ENCODE measurements at places on chromosomes 13 and 19.

DNA sequence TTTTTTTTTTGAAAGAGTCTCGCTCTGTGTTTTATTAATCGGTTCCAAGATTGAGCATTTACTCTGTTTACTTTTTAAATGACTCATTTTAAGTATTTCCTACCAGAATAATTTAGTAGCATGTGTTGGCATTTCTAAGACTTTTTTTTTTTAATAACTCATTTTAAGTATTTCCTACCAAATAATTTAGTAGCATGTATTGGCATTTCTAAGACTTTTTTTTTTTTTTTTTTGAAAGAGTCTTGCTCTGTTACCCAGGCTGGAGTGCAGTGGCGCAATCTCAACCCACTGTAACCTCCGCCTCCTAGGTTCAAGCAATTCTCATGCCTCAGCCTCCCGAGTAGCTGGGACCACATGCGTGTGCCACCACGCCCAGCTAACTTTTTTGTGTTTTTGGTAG, 13.1 kb downstream of the SETDB2 start:
- no peak for DNase-seq

GRCh38 chr13:97346561-97347254, 87.3 kb upstream of the RAP2A start:
- no peak for DNase-seq

DNA sequence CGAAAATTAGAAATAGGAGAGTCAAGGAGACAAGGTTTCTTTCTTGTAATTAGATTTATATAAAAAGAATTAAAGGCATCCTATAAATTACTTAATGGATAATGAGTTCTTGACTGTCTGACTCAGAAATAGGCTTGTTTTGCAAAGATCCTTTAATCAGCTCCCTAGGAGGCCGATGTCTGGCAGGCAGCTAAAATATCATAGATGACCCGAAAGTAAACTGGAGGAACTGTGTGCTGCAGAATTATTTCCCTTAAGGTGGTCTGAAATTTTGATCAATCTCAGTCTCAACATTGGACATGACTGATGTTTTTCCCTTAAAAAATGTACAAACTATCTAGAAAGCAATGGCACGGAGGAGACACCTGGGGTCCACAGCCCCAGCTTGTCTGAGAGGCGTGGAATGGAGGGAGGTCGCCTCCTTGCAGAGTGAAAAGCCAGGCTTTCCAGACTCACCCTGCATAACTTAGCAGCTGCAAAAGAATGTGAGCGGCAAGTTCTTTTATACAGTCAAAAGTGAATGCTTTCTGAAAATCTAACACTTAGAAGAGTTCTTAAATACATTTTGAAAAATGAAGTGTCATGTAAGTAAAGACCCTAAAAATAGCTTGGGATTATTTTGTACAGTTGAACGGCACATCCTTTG, 44.8 kb downstream of the MBNL2 start:
- DNase-seq: no peak

DNA sequence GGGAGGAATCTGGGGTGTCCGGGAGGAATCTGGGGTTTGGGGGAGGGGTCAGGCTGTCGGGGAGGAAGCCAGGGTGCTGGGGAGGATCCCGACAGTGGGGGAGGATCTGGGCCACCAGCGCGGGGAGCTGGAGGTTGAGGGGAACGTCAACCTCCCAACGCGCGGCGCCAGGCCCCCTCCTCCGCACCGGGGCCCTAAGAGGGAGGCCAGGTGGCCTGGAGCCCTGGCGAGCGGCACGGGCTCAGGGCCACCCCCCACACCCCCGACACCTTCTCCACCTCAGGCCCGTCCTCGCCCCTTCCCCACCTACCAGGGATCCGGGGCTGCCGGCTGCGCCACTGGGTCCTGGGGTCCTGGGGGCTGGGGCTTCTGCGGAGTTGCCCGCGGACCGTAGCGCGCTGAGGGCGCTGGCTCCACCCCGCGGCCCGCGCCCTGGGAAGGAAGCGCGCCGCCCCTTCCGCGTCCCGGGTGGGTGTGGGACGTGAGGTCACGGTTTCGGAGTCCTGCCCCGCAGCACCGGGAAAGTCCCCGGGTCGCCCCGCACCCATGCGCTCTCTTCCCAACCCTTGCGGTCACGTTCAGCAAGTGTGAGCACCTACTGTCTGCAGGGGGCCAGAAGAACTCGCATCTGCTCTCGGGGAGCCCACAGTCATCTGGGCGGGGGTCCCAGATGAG, at the start of gene TICAM1:
TICAM1 (minus strand) TSS at position 409 of the 675 bp plus-strand sequence. CDS start 13,335 bp downstream, outside the sequence.
- no peak for DNase-seq

DNA sequence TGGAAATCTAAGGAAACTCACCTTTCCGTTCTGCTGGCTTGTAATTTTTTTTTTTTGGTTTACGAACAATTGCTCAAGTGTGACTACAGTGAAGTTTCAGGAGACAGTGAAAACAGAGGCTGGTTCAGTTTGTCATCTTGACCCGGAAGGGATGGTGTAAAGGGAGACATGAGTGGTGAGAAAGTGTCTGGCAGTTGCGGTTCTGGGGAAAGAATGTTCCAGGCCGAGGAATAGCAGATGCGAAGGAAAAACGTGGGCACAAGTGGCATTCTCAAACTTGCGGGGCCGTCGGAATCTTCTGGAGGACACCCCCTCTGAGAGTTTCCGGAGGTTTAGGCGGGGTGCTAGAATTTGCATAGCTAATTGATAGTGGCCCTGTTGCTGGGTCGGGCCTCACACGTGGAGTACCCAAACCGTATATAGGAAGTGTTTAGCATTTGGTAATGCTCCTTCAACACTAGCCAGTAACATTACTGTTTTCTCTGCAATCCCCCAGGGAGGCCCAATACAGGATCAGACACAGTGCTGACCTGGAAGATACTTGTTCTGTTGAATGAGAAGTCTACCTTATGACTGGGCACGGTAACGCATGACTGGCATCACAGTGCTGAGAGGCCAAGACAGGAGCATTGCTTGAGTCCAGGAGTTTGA, 2.8 kb upstream of the TNFSF9 start:
- no peak for DNase-seq

Measured in cerebellar cortex (tissue), 1 donor.